Fibroblast of skin of right quadriceps (primary cell): ENCODE measurements at places on chromosomes 7 and 10.

GRCh38 chr10:57948796-57949195, 318.9 kb downstream of the IPMK start:
- no peak for DNase-seq

DNA sequence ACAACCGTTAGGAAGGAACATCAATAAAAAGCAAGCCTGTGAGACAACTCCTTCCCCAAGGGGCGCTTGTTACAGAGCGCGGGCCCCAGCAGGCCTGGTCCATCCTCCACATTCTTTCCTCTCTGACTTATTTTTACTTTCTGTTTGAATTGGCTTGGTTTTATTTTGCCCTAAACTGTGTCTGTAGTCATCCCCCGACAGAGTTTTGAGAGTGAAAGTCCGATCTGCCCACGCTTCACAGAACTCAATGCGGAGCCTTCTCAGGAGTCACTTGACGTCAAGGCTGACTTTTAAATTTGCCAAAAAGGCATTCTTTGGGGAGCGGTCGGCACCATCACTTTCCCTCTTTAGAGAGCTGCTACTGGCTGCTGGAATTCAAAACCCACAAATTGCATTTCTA, 150.1 kb upstream of the KLF6 start:
- peak; percentile 26 for DNase-seq

GRCh38 chr10:32963096-32963495, 5.1 kb upstream of the ITGB1 start:
- peak; percentile 80 for DNase-seq

DNA sequence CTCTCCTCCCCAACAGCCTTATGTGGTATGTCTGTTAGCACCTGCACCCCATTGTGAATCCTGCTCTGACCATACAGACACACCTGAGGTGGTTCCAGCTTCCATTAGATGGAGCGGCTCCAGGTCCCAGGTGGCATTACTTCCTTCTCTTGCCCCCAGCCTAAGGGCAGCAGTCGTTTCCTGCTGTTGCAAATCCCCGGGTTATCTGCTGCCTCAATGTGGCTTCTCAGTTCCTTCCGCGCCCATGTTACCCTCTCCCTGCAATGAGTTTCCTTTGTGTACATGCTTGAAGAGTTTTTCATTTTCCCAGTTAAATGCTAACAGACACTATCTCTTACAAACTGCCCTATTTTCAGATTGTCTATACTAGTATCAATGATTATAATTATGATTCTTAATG, 62.8 kb upstream of the PRKCQ start:
- DNase-seq = no peak
